ENCODE measurements at places on chromosomes 2 and 18.

DNA sequence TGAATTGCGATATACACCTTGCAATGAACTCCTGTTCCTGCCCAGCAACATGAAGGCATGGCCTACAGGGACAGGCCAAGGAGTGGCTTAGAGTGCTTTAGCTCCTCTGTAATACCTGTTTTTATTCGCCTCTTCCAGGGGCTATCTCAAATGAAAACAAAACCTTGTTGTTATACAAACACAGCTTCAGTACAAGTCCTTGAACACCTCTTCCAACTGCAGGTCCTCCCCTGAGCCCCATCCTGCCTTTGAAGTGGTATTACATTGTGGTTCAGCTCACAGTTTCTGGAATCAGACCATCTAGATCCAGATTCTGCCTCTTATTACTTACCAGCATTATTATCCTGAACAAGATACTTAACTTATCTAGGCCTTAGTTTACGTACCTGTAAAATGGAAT is 83.0 kb upstream of the HNRNPA3 start:
- DNase-seq, result no peak

- DNase-seq, result no peak
Measured at GRCh38 chr2:190365499-190366204, 22.3 kb downstream of the INPP1 start.

GRCh38 chr2:190454795-190455194 is 46.6 kb downstream of the MFSD6 start:
- DNase-seq, result no peak

- no peak for DNase-seq
Measured at GRCh38 chr2:151337643-151338042, 19.7 kb upstream of the TNFAIP6 start.

GRCh38 chr2:23492921-23493320 is 107.9 kb downstream of the KLHL29 start:
- DNase-seq, result no peak

DNA sequence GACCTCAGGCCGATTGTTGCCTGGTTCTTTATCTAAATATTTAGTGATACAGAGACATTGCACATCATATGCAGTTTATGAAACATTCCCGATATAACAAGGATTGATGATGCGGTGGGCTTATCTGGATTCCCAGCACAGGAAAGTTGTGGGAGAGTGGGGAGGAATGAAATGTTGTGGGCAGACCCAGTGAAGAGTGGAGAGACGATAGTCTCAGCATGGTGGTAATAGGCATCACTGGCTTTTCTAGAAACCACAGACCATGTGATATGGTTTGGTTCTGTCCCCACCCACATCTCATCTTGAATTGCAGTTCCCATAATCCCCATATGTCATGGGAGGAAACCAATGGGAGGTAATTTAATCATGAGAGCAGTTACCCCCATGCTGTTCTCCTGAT is 34.8 kb upstream of the RND3 start:
- no peak for DNase-seq

GRCh38 chr2:108316461-108317258 is 28.0 kb downstream of the SULT1C2 start:
- DNase-seq, result no peak

DNA sequence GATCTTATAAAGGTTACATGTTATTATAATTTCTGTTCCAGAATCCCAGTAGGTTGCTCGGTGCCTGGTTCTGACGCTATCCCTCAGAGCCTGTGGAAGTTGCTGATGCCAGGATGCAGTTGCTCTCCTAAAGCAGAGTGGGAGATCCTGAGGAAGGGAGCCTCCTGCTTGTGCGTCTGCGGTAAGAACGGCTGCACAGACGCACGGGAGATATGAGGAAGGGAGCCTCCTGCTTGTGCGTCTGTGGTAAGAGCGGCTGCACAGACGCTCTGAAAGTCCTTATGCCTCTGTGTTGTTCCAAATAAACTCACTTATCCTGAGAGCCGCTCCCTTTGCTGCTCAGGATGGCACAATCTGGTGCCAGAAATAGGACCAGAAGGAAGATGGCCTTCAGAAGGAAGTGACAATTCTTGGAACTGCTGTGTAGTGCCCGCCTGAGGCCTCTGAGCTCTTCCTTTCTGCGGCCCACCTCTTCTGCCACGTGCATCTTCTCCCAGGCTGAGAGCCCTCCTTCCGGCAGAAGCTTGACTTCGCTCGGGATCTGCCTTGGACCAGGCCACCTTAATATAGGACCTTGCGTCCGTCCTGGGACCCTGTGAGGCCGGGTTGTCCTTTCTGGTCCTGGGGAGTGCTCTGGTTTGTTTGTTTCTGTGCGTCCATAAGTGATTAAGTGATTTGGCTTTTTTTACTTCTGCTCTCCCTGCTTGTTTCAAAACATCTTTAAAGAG is 89.5 kb downstream of the RTP5 start:
- DNase-seq, result no peak

- no peak for DNase-seq
Measured at GRCh38 chr2:1226766-1227165, 186.5 kb upstream of the TPO start.

DNA sequence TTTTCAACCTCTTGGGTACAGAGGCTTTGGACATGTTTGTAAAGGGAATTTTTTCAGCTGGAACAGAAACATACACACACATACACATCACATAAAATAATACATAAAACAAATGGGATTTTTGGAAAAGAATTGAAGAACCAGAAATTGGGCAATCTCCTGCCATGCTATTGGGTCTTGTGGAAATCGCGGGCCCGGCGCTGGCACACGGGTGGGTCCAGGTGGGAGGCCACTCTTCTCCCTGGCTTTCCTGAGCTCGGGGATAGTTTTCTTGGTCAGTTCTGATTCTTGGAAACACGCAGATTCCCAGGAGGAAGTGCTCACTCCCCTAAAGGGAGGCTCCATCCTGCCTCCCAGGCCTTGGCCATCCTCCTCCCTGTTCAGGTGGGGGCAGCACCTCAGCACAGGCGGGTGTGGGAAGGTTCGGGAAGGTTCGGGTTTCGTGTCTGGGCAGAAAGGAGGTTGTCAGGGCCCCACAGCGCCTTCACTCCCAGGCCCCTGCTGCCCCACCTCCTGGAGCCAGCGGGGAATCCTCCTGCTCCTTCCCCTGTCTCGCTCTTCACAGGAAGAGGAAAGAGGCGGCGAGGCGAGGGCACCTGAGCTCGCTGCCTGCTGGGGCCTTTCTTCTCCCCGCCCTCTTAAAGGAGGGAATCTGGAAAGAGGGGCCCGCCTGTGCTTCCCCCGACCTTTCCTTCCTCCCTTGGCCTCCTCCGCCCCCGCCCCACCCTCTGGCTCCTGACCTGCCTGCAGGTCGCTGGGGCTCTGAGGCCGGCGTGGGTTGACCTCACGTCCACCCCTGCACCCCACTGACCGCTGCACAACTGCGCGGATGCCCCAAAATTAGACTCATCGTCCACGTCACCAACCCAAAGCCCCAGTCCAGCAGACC is 97.8 kb upstream of the PXDN start:
- no peak for DNase-seq

- DNase-seq, result no peak
Measured at GRCh38 chr2:231332872-231333500, 62.5 kb upstream of the B3GNT7 start.

DNA sequence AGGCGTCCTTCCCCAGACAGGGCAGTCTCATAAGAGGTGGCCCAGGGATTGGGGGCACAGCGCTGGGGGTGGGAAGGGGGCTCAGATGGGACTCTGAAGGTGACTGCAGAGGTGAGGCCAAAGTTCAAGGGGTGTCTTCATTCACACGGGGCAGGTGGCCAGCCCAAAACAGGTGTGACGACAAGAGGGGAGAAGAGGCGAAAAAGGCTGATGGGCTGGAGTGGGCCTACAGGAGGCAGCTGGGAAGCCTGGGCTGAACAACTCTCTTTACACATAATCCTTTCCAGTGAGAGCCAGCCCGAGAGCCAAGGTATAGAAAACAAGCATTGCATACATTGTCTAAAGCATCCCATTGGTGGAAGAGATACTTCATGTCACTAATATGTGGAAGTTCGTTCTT is 130.9 kb upstream of the ASB18 start:
- DNase-seq, result no peak
